Stimulated activated CD8-positive, alpha-beta memory T cell treated with anti-CD3 and anti-CD28 coated beads, Interleukin-2, amount 100 ng/mL, for 1 hour (primary cell): ENCODE measurements at places on chromosomes 7 and 10.

DNA sequence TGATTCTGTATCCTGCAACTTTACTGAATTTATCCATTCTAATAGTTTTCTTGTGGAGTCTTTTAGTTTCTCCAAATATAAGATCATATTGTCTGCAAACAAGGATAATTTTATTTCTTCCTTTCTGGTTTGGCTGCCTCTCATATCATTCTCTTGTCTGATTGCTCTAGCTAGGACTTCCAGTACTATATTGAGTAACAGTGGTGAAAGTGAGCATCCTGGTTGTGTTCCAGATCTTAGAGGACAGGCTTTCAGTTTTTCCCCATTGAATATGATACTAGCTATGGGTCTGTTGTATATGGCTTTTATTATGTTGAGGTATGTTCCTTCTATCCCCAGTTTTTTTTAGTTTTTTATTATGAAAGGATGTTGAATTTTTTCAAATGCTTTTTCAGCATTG lies 28.2 kb downstream of the KLHL7 start:
- DNase-seq, result no peak

GRCh38 chr7:81641873-81642272 lies 128.0 kb downstream of the HGF start:
- no peak for DNase-seq

- DNase-seq, result no peak
Measured at GRCh38 chr10:114405011-114405350, 679 bp upstream of the AFAP1L2 start.

- DNase-seq, result no peak
Measured at GRCh38 chr7:82153776-82154175, 289.8 kb downstream of the CACNA2D1 start.

DNA sequence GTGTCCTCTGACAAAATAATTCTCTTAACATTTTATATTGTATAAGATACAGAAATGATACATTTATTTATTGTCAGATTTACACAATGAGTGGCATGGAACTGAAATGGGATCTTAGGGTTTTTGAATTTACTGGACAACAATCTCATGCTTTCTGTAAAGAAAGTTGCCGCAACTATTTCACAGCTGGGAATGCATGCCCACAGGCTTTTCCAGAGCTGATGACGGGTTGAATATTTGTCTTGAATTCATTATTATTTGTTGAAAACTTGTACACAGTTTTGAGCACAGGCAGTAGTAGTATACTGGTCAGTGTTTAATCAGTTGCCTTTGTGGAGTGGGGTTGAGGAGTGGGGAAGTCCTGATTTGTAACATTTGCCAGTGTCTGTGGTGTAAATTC lies 20.5 kb upstream of the MRC1 start:
- no peak for DNase-seq

GRCh38 chr10:74011017-74011416 lies 13.1 kb downstream of the VCL start:
- no peak for DNase-seq

GRCh38 chr10:68074031-68074774 lies 880 bp downstream of the HERC4 start:
- DNase-seq, result no peak

DNA sequence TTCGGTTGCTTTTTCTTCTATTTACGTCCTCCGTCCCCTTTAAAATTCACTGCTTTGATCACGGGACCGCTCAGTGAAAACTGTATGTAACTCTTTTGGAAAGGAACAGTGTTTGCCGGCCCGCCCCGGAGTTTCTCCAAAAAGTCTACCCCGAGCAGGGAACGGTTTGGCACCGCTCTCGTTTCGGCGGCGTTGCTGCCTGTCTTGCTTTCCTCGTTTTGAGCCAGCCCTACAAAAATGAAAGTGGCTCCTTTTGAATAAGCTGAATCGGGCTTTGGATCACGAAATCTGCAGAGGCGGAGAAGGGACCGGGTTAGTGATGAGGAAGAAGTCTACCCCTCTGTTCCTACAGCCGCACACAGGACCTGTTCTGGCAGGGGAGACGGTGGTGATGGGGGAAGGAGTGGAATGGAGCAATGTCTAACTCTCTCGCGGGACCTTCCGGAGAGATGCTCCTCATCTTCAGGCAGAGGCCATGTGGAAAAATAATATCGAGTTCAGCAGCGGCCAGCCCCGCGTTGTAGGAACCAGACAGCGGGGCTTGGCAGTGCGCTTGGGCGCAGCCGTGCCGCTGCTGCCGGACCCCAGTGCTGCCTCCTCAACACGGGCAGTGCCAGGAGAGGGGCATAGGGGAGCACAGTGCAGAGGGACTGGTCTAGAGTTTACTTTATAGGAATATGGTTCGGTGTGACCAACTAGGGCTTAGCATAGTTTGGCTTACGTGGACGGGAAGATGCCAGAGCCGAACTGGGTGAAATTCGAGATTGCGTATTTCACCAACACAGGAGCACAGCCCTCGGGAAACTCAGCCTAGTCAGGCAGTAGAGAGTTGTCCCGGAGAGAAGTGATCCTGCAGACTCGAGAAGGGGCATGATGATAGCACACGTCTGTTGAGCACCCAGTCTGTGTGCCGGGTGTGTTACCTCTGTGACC lies 1.4 kb downstream of the HTRA1 start:
- no peak for DNase-seq

DNA sequence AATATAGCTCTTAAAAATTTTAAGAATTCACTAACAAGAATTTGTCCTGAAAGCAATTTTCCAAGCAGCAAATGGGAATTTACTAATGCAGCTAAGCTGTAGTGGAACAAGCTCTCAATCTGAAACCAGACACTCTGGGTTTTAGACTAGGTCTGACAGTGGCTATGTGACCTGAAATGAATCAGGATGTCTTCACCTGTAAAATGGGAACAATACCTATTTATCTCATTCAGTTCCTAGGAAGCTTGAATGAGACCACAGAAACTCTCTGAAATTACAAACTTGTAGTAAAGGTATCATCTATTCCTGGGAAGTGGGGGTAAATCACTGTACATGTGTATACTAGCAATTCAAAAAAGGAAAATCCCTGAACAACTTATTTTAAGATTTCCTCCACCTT lies 1.2 kb downstream of the DNAJC2 start:
- DNase-seq, result no peak

- DNase-seq, result no peak
Measured at GRCh38 chr10:34528320-34528719, 286.8 kb downstream of the PARD3 start.

- no peak for DNase-seq
Measured at GRCh38 chr10:86922553-86922961, 34.9 kb downstream of the MMRN2 start.

DNA sequence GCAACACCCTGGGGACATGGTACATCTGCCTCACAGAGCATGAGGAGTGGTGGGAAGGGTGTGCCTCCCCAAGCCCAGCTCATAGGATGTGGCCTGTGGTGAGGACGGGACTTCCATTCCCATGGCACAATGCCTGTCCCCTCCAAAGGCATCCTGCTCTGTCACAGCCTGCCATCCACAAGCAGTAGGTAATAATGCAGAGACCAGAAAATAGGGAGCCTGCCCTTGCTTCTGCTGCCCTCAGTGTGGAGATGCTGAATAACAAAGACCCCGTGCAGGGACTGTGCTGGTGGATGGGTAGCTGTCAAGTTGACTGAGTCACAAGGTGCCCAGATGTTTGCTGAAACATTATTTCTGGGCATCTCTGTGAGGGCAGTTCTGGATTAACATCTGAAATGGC lies 199.9 kb upstream of the GRB10 start:
- DNase-seq, result no peak

DNA sequence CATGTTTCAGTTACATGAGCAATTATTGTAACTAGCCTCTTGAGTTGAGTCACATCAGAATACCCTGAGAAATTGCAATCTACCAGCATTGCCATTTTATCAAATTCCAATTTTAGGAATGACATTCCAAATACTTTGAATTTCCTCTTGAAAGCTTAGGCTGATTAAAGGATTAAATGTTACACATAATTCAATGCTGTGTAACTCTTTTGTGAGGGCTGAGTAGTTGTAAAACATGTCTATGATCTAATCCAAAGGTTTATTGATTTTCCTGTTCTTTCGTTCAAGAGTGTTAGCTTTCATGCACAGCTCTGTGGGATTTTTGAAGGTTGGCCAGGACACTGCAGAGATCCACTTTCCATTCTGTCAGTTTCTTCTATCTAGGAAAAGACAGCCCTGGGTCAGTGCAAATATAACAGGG lies 193.1 kb downstream of the SORCS1 start:
- DNase-seq, result no peak

GRCh38 chr10:116774728-116775151 lies 32.4 kb upstream of the HSPA12A start:
- DNase-seq, result no peak

DNA sequence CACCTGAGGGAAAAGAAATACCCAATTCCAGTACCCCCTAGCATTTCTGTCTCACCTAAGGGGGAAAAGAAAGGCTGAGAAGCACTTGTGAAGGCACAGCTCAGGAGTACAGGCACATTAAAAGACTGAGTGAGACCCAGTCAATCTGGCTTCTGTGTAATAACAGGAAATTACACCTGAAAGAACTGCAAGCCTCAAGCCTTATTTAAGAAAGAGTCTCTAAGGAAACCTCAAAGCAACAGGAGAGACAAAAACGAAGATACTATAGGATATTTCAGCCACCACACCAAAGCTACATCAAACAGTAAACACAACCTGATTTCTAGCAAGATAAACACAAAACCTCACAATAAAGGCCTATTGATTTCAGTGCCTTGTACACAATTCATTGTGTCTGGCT lies 69.6 kb upstream of the CDK1 start:
- DNase-seq, result no peak

DNA sequence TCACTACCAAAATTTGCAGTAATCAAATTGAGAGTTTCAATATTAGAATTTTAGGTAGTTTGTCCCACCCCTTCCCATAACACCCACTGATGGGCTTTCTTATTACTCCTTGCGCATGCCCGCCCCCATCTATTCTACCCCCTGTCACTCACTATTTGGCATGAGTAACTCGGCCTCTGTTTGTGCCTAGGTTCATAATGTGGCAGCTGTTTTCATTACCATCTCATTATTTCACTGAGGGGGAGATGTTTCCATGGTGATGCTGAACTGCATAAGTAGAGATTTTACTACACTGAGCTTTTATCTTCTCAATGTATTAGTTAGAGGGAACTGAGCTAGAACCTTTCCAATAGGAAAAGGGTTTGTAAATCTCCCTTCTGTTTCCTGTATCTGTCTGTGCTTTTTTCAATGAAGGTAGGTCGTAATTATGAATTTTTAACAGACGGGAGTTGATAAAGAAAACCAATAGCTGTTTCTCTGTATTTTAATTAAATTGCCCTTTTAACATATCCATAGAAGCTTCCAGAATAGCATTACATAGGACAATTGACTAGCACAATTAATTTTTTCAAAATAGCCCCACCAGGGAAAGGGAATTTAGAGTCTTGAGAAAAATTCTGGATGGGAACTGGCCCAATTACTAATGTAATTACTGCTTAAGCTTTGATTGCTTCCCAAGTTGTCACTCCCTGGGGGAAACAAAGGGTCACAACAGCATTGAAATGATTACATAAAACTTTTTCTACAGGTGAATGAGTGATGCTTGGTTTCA lies 33.4 kb downstream of the PRPS1L1 start:
- no peak for DNase-seq

DNA sequence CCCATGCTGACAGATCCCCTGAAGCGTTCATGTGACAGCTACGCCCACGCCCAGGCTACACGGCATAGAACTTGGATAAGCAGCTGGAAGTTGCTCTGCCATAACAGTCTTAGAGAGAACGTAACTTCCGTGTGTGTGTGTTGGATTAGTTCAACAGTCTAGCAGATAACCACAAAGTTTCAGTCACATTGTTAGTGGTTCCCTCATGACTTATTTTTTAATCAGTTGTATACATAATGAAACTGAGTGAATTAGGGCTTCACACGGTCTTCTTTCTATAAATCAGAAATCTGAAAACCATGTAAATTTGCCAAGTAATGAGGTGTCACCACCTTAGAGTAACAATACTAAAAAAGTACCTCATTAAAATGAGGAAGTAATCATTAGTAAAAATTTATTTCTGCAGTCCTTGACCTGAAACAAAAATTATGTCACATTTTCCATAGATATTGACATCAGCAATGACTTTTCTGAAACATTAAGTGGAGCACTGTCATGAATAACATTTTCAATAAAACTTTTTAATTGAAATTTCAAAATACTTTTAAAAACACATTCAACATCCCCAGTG lies 21.7 kb upstream of the MACC1 start:
- DNase-seq, result no peak

- DNase-seq, result no peak
Measured at GRCh38 chr7:8585591-8585990, 152.2 kb downstream of the NXPH1 start.

GRCh38 chr7:106840342-106840741 lies 24.7 kb upstream of the PIK3CG start:
- DNase-seq, result no peak

DNA sequence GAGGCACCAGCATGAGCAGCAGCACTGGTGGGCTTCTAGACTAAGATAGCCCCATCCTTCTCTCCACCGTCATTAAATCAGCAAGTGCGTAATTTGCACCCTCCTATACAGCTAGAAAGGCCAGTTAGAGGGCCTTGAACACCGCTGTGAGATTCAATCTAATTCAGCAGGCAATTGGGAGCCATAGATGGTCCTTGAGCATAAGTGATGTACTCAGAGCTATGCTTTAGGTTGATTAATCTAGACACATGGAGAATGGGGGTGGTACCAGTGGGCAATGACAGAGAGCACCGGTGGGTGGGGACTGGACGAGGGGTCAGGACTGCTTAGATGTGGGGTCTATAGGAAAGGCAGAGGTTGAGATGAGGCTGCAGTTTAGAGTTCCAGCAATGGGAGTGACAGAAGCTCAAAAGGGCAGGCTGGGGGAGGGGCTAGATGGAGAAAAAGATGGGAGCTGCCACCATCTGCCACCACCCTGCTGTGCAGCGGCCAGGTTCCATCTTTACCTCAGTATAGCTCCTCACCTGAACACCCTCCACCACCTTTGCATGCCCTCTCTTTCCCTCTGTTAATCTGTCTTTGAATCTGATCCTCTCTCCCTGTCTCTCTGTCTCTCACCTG lies 87.3 kb downstream of the C10orf105 start:
- DNase-seq, result no peak

GRCh38 chr10:73039635-73040034 lies 57.0 kb downstream of the P4HA1 start:
- no peak for DNase-seq

GRCh38 chr7:128059143-128059988 lies 28.1 kb upstream of the LRRC4 start:
- no peak for DNase-seq

DNA sequence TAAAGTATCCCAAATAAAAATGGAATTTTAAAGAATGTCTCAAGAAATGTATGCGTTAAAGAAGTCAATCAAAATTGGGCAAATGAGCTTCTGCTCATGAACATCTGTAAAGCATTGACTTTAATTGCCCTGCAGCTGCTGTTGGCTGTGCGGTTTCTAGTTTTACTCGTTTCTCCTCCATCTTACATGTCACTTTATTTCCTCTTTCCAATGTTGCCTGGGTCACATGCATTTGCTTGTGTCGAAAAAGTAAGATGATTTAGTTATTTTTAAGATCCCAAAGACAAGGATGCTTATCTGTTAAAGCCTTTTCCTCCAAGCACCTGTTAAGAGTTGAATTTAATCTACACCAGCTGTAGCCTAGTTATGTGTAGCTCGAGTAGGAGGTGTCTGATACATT lies 310.4 kb downstream of the EXOC4 start:
- DNase-seq, result no peak

GRCh38 chr10:120365872-120366271 lies 91.2 kb upstream of the PLPP4 start:
- DNase-seq, result no peak

GRCh38 chr7:129877146-129877792 lies 75.5 kb downstream of the UBE2H start:
- no peak for DNase-seq
